ENCODE measurements at places on chromosomes 7 and 10.

DNA sequence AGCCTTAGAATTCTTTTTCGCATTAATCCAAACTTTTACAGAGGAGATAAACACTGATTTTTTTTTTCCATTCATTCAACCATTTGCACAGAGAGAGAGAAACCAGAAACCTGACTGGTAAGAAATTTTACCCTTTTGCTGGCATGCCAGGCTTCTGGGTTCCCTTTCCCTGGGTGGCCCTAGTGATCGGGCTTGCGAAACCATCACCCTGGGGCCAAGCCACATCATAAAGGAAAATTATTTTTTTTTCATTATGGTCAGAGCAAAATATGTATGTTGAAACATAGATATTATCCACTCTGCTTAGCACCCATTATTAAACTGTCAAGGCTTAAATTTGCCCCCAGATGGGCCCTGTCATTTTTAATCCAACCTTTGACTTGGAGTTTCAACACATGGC is 55.4 kb upstream of the INHBA start:
- DNase-seq, result no peak

DNA sequence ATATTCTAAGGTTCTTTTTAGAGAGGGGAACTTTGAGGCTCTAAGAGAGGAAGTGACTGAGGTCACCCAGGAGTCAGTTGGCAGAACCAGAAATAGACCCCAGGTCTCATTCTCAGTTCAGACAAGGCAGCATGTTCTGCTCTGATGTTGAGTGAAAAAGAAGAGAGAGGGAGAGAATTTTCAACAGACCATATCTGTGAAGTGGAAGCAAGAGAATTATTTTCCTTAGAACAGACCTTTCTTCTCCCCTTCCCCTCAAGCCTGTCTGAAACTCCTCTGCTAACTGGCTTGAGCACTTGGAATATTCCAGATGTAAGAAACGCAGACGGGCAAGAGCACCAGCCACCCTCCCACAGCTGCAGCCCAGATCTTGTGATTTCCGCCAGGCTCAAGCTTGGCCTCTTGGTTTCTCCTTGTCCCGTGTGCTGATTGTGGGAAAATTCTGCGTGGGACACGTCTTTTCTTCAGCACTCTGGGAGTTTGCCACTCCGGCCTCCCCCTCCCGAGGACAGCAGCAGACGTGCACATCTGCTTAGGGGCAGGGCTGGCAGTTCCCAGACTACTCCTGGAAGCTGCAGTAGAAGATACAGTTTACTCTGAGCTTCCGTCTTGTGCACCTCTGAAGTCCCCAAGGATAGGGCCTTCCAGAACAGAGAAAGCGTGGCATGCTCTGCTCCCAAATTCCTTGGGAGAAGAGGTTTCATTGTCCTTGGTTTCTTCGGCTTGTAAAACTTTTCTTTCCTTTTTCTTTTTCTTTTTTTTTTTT is 22.7 kb upstream of the IKZF1 start:
- no peak for DNase-seq

DNA sequence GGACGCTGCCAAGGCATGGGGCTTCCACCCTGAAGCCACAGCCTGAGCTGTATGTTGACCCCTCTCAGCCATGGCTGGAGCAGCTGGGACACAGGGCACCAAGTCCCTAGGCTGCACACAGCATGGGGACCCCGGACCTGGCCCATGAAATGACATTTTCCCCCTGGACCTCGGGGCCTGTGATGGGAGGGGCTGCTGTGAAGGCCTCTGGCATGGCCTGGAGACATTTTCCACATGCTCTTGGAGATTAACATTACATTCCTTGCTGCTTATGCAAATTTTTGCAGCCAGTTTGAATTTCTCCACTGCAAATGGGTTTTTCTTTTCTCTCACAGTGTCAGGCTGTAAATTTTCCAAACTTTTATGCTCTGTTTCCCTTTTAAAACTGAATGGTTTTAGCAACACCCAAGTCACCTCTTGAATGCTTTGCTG is 463.6 kb downstream of the ZWINT start:
- no peak for DNase-seq

- DNase-seq, result no peak
Observed at GRCh38 chr10:76644476-76644875, 993.1 kb downstream of the KCNMA1 start.

GRCh38 chr7:81562581-81562980 is 207.3 kb downstream of the HGF start:
- no peak for DNase-seq

- no peak for DNase-seq
Observed at GRCh38 chr10:57844387-57844998, 423.2 kb downstream of the IPMK start.

- DNase-seq, result no peak
Observed at GRCh38 chr10:131874991-131875451, 25.8 kb upstream of the PPP2R2D start.

DNA sequence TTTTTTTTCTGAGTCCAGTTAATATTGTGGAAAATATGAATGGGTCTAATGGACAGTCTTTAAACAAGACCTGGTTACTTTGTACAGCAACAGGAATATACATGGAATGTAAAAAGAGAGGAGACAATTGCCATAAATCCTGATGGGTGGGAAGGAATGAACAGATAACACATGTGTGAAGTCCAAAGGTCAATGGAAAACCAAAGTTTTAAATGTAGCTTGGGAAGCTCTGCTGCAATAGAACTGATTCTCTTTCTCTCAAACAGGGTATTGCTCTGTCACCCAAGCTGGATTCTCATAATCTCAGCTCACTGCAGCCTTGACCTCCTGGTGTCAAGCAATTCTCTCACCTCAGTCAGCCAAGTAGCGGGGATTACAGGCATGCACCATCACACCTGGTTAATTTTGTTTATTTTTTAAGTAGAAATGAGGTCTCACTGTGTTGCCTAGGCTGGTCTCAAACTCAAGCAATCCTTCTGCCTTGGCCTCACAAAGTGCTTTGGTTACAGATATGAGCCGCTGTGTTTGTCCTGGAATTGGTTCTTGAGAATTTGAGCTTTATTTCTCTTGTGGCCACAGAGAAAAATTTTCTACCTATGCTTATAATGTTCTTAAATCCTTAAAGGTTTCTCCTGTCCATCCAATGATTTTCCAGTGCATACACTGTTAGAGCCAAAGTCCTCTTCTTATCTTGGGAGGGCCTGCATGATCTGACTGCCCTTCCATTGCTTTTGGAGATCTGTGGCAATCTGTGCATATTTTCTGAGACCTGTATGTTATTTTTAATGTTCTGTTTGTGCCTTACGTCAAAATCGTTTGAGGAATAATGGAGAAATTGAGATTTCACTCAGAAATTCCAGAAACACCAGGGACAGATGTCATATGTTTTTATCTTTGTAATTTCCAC is 30.7 kb upstream of the ZNF92 start:
- no peak for DNase-seq

- DNase-seq, result no peak
Observed at GRCh38 chr10:124414076-124414475, 4.6 kb downstream of the OAT start.

GRCh38 chr10:32317795-32318357 is 29.1 kb downstream of the EPC1 start:
- no peak for DNase-seq

- DNase-seq, result no peak
Observed at GRCh38 chr7:6648066-6648814, 11.1 kb downstream of the ZNF316 start.

- no peak for DNase-seq
Observed at GRCh38 chr7:98178321-98178720, 32.9 kb upstream of the BHLHA15 start.

GRCh38 chr7:53744403-53744760 is 708.9 kb downstream of the POM121L12 start:
- no peak for DNase-seq

GRCh38 chr10:58435297-58435985 is 50.2 kb downstream of the TFAM start:
- DNase-seq, result no peak

- no peak for DNase-seq
Observed at GRCh38 chr7:23346316-23346715, 47.2 kb downstream of the MALSU1 start.

DNA sequence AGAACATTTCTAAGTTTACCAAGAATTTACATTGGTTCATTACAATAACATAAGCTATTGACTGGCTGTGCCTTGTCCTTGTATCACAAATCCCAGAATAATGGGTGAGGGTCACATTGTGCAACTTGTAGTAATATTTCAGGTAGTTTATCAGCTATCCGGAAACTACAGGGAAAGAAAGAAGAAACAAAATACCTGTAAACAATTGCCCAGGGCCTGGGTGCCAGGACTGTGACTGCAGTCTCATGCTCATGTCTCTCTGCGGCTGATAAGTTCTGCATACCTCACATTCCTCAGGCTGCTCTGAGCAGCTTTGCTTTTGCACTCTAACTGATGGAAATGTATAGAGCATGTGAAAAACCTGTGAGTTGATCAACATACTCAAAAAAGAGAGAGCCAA is 131.8 kb upstream of the TRIM24 start:
- no peak for DNase-seq

DNA sequence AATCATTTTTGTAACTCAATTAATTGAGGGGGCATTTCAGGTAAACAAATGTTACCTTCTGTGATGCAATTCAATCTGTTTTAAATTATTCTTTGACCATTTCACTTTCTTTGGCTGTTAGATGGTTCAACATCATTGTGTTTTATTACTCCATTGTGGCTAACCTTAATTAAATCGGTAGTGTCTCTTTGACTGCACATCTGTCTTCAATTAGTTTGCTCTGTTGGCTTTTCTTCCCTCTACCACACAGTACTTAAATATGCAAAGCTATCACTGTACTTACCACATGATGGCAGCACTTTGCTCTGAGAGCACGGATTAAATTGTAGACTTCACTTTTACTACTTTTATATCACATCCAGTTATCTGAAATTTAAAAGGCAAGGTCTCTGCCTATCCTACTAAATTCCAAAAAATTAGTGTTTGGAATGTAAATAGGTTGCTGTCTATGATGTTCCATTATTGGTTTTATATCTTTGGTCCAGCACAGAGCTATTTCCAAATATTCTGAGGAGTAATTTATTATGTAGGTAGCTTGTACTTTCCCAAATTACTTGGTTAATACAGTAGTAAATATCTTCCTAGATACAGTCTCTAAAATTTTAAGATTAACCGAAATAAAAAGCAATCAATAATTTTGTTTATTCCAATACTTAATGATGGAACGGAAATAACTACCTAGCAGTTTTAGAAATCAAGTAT is 352.0 kb downstream of the PCLO start:
- DNase-seq, result no peak

DNA sequence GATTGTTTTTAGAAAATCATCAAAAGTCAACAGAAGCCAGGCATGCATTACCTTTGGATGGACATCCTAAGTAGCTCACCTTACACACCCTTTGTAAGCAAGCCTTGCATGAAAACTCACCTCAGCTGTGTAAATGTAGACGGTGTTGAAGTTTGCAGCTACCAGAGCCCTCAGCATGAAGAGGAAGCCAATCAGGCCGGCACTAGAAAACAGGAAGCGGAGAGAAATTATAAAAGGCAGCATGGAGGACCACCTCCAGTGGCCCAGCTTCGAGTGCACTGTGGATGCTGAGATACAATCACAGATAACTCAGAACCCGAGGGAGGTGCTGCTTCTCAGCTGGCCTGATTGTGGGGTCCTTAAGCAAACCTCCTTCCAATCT is 75.3 kb downstream of the SVOPL start:
- no peak for DNase-seq

Measured in stimulated activated CD8-positive, alpha-beta memory T cell treated with anti-CD3 and anti-CD28 coated beads, Interleukin-4, amount 100 ng/mL, for 1 hour (primary cell).